ENCODE measurements at places on chromosomes 2 and 18. TPM values are rescaled to one million over a fixed set of nuclear protein-coding genes. Genes with fewer than 3 reads are reported as not detected.

DNA sequence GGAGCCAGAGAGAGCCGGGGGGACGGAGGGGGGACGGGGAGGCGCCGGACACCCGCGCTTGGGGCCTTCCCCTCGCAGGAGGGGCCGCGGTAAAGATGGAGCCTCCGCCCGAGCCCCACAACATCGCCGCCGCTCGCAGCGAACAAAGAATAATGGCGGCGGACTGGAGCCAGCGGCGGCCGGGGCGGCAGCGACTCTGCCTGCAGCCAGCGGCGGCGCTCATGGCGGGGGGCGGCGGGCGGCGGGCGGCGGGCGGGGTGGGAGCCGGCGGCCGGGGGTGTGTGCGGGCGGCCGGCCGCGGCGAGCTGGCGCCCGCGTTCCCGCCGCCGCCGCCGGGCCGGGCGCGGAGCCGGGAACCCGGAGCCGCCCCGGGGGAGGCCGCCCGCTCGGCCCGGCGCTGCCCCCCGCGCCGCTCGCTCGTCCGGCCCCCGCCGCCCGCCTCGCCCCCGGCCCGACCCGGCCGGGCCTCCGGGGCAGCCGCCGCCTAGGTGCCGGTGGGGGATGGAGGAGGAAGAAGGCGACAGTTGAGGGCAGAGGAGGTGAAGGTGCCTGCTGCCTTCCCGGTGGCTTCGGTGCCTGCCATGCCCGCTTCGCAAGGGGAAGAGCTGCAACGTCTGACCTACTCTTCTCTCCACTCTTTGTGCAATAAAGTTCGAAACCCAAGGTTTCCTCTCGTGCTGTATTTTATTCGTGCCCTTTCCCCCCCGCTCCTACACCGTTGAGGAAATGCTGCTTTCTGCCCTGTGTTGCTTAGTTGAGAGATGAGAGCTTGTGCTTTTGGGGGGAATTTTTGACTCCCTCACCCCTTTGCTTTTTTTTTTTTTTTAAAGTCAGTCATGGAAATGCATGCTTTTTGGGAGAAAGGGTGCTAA, 634 bp downstream of the CREB1 start:
- DNase-seq, result peak; percentile 52

DNA sequence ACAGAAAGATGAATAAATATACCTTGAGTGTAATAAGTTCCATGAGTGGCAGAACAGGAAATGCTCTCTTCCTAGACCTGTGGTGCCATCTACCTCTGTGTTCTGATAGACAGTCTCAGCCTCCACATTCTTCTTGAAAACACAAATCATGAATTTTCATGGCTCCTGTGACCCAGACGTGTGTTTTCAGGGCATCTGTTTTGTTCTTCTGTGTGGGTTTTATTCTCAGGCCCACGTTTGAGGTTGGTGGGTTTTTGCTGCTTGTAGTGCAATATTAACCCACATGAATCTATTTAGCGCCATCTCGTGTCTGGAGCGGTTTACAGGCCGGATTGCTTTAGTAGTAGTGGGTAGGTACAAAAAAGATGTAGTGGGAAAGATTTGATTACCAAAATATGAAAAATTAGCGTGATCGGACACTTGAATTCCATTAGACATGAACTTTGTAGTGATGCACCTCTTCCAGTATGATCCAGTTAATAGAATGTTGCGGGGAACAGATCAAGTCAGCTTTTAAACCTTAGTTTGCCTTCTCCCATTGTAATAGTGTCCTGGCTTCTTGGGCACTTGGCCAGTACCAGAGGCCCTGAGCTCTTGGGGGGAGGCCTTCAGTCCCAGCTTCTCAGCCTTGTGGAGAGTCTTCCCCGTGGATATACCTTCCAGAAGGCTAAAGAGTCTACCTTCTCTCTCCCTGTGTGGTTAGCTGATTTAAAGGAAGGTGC, 256.5 kb downstream of the TPGS2 start:
- peak; percentile 58 for DNase-seq

DNA sequence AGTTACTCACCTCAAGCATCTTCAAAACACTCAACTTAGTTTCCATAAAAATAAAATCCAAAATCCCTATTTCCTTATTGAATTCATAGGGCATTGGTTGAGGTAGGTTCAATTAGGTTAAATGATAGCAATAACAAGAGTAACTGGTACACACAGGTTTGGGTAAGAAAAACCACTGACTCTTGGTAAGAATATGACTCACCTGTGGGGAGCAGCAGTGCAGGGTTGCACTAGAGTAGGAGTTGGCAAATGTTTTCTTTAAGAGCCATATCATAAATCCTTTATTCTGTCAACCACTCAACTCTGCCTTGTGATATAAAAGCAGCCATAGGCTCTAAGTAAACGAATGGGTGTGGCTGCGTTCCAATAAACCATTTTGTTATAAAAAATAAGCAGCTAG, 71.4 kb upstream of the CDH20 start:
- no peak for DNase-seq

DNA sequence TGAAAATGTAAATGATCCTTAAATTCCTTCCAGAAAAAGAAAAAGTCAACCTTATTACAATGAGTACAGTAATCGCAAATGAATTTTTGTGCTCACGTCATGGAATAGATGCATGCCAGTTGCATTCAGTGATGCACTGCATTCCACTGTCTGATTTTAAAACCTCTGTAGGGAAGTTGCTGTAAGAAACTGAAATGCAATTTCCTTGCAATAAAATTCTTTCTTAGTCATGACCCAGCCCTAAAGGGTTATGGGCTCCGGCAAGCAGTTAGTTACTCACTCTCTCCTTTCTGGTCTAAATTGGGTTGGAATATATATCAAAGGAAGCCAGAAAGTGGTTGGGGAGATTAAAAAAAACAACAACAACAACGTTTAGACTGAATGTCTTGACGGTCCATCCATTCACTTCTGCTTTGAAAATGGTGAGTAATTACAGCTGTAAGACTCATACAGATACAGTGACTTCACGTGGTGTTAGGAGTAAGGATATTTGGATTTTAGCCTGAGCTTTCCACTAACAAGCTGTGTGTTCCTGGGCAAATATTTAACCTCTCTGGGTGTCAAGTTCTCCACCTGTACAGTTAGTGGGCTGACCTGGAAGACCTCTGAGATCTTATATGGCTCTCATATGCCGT, 8.6 kb upstream of the RND3 start:
- peak; percentile 89 for DNase-seq

DNA sequence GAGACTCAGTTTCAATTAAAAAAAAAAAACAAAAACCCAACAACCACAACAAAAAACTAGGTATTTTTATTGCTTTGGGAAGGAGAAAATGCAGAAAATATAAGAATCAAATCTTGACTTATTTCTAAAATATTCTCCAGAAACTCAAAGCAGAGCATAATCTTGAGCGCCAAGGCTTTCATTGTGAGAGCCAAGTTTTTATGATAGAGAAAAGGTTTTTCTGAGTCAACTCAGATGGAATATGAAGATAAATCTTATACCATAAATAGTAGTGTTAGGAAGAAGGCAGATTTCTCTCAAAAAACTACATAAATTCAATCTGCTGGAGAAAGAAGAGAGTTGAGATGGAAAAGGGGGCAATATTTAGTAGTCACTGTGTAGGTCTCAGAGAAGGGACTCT, 121.2 kb upstream of the OSR1 start:
- no peak for DNase-seq

DNA sequence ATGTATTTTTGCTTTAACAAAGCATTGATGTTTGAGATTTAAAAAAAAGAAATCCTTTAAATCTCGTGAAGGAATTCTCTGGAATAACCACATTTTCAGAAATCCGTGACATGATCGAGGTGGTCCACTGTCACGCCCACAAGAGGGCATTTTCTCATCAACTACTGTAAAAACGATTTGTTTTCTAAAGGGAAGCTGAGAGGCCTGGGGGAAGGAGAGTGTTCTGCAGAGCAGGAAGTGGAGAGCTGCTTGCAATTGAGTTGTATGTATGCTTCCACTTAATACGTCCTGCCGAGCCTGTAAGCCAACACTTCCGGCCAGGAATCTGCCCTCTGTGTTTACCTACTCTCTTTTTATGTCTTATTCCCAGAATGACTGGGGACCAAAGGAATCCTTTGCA, 19.4 kb downstream of the KLHL29 start:
- peak; percentile 90 for DNase-seq

- no peak for DNase-seq
These were observed 62.8 kb downstream of the HDAC4 start for GRCh38 chr2:239337877-239338484.

Gene ING5
- 29.7 TPM for total RNA-seq

Gene GBX2
- total RNA-seq, result 1.9 TPM

GRCh38 chr2:158815166-158815565, 20.0 kb downstream of the DAPL1 start:
- no peak for DNase-seq

DNA sequence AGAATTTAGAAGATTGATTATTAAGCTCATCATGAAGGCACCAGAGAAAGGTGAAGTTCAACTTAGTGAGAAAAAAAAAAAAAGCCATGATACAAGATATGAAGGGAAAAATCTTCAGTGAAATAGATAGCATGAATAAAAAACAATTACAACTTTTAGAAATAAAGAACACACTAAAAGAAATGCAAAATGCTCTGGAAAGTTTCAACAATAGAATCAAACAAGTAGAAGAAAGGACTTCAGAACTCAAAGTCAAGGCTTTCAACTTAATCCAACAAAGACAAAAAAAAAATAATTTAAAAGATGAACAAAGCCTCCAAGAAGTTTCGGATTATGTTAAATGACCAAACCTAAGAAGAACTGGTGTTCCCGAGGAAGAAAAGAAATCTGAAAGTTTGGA, 105.5 kb downstream of the GRB14 start:
- no peak for DNase-seq

GRCh38 chr18:58545338-58546296, 83.3 kb downstream of the ALPK2 start:
- DNase-seq, result no peak

GRCh38 chr2:42092084-42092996, 44.5 kb downstream of the PKDCC start:
- peak; percentile 63 for DNase-seq

DNA sequence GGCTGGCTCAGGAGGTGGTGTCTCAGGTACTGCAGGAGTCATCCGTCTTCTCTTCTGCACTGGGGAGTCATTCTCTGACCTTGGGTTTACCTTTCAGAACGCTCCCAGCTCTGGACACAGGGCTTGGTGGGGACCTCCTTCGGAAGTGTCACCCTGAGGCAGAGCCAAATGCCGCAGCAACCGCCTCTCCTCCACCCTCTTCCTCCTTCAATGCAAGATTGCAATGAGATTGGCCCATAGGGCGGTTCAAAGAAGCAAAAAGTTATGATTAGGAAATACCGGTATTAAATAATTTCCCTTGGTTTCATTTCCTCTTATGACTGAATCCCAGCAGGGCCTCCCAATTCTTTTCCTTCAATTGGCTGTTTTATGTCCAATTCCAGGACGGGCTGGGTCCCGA, 178.8 kb downstream of the ACKR3 start:
- no peak for DNase-seq

Gene NEU4
- total RNA-seq, result 1.4 TPM

DNA sequence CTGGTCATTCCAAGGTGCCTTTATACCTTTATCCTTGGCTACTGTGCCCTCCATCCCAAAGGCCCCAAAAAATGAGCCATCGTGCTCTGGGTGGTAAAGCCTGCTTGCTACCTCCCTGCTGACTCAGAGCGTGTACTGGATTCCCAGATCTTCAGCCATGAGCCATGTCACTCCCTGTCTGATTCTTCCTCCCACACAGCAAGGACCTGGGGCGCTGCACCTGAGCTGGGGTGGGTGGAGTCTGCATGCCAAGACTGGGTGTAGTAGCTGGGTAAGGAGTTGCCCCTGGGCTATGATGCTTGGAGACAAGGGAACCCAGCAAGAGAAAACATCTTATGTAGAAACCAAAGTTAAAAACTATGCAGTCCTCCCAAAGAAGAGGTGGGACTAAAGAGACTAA, 37.2 kb upstream of the APCDD1 start:
- DNase-seq, result no peak

Gene SERPINB5
- total RNA-seq, result 35.3 TPM

- DNase-seq, result no peak
These were observed 53.1 kb upstream of the KCNG2 start for GRCh38 chr18:79744625-79745024.

Gene CD302
- 2.6 TPM for total RNA-seq

- DNase-seq, result no peak
These were observed 439.5 kb upstream of the ETAA1 start for GRCh38 chr2:66957677-66958076.

Gene ZSWIM2
- not detected for total RNA-seq

Gene LYG1
- 0.17 TPM for total RNA-seq

DNA sequence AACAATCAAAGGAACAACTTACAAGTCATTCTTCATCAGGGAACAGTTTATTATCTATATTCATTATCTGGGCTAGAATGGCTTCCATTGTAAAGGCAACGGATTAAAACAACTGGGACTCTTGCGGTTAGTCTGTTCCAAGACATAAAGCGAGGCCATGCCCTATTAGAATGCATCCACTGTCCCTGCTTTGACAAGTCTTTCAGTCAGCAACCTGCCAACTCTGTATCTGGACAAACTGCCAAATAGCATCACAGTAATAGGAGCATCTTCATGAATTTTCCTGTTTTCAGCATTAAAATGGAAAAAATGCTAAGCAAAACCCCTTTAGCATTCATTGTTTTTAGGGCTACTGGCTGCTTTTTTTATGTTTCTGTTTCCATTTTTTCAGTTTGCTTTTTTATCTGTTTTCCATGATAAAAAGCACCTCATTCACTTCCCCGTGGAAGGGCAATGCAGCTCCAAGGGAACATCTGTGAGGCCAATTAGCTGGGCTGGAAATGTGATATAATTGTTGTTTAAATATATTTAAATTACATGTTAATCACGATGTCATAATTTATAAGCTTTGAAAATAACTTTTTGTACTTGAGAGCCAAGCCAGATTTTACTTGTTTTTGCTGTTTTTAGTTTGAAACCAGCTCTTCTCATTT, 834.3 kb downstream of the CPS1 start:
- no peak for DNase-seq

Gene NEB
- 0.23 TPM for total RNA-seq

Gene PDE11A
- 0.42 TPM for total RNA-seq

Data from HT1080 (cell line).